ENCODE measurements at places on chromosomes 13 and 19. TPM values are rescaled to one million over a fixed set of nuclear protein-coding genes. Genes with fewer than 3 reads are reported as not detected.

GRCh38 chr19:1133471-1133929, 29.7 kb downstream of the GPX4 start:
- peak; percentile 61 for DNase-seq

GRCh38 chr19:16896146-16897028, 7.6 kb downstream of the F2RL3 start:
- peak; percentile 57 for DNase-seq

DNA sequence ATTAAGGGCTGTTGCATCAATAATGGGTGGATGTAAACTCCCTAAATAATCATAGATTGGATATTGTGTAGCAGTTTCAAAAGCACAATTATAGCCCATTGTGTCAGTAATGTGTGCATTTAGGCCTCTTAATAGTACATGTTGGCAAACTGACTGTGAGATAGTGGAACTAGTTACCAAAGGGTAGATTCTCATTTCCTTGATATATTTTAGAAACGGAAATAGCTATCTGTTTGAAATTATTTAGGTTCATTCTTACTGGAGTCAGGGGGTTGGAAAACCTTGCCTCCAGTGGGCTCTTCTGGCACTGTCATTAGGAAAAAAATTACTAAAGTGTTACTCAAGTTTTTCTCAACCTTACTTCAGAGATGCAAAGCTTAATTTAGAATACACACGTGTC, 1074.9 kb downstream of the PCDH17 start:
- no peak for DNase-seq

DNA sequence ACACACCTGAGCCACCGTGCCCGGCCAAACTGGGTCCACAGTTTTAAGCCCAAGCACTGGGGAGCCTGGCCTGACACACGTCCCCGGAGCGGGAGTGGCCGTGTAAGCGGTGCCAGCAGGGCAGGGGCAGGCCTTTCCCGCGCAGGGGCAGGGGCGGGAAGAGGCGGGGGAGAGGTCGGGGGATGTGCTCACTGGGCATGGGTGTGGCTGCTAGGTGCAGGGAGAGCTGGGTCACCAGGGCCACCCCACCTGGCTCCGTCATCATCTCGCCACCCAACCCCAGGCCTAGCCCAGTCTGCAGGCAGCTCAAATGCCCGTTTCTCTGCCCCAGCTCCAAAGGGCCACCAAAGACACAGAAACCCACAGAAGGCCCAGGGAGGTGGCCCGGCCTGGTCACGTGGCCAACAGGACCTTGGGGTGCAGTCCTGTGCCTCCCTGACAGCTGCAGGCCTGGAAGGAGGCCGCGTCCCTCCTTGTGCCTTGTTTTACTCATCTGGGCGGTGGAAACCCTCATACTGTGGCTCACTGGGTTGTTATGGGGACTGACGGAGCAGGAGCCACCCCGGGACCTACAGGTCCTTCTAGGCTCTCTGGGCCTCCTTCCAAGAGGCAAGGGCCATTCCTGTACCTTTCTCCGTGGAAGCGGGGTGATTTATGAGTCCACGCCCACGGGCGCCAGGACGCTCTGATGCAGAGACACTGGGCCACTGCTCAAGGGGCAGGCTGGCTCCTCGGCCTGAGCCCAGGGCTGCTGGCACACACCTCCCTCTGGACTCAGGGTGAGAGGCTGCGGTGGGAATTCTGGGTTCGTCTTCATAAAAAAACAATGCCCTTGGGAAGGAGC, 27.7 kb downstream of the MAP2K2 start:
- DNase-seq: no peak

Gene ZFP30
- total RNA-seq: 16.6 TPM

Gene IGSF23
- total RNA-seq: not detected

Gene ZNF808
- 53.5 TPM for total RNA-seq
